Hematopoietic multipotent progenitor cell treated with erythropoietin and hydrocortisone succinate and interleukin-3 and kit ligand, for 8 days (in vitro differentiated cells): ENCODE measurements at places on chromosomes 2 and 18.

DNA sequence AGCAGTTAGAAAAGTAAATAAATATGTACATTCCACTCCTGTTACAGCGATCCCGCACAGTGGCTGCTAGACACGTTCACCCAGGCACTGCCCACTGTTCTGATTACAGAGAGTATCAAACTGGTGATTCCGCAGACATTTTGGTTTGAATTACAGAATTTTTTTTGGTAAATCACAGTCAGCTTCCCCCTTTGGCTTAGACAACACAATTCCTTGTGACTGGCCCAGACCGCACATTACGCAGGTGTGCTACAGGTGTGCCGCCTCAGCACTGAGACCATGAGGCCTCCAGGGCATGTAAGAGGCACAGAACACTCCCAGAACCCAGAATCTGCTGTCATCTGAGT lies 112.3 kb downstream of the PXDN start:
- no peak for DNase-seq

- no peak for DNase-seq
These were observed 299.0 kb downstream of the MYCN start for GRCh38 chr2:16239296-16239850.

- peak; percentile 43 for DNase-seq
These were observed 11.4 kb downstream of the ID2 start for GRCh38 chr2:8693157-8693821.

- DNase-seq: no peak
These were observed 69.6 kb downstream of the KLHL29 start for GRCh38 chr2:23454501-23455120.

DNA sequence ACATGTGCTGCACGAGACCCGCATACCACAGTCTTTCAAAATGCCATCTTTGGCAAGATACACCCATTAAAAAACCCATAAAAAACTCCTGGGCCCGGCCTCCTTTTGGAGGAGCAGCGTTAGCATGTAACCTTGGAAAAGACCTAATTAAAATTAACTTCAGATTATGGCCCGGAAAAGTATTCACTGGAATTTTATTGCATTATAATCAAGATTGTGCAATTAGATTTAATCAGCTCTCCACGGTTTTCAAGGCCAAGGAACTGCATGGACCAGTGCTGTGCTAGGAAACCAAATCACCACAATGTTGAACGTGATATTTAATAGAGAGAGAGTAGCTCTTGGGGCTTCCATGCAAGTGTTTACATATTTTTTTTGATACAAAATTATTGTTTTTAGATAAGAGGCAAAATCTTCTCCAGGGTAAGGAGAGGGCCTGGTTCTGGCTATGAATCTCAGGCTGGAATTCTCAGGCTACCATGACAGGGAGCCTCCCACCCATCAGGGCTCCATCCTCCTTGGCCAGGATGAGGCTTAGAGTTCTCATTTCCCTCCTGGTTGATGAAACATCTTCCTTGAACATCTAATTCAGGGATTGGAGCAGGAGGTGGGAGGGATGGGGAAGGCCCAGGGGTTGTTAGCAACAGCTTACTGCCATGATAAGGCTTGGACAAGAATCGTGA lies 82.0 kb upstream of the TTC39C start:
- DNase-seq: no peak

- DNase-seq: no peak
These were observed 36.9 kb downstream of the HJURP start for GRCh38 chr2:233817361-233817911.

GRCh38 chr2:113784823-113785744 lies 28.6 kb upstream of the SLC35F5 start:
- DNase-seq: no peak

DNA sequence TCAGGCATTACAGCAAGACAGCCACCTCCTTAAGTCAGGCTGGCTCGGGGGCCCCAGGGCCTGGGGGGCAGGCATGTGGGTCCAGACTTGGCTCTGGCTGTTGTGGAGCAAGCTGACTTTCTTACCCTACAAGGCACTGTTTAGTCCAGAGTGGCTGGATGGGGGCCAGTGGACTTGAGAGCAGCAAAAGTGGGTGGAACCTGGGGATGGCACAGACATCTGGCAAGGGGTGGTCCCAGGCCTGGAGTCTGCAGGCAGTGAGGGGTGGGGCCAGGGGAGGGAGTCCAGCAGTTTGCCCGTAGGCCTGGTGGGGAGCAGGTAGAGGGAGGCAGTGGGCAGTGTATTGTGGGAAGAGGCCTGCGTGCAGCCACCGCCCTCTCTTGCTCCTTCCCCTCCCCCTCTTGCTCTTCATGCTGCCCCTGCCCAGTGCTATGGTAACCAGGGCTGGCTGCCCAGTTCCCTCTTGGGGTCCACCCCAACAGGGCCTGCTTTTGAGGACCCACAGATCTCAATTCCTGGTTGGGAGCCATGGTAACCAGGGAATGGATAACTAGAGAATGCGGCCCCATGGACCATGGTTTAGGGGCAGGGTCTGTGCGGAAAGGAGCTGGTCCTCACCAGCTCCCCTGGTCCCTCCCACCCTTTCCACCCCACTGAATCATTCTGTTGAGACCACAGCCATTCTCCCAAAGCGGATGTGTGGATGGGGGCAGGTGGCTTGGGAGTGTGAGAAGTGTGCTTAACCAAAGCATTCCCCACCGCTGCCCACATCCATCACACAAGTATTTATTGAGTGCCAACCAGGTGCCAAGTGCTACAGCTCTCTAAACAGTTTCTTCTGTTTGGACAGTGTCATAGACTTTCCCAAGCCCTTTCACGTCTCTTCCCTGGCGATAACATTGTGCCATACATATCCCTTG lies 19.3 kb downstream of the SPEG start:
- no peak for DNase-seq

- no peak for DNase-seq
These were observed 280.7 kb upstream of the ATP5MC3 start for GRCh38 chr2:175462246-175462645.

- DNase-seq: no peak
These were observed 49.7 kb downstream of the RIF1 start for GRCh38 chr2:151459358-151459757.

- no peak for DNase-seq
These were observed 8.3 kb downstream of the C2orf81 start for GRCh38 chr2:74413001-74413698.

- no peak for DNase-seq
These were observed 117.1 kb downstream of the KLHL29 start for GRCh38 chr2:23502096-23502495.

DNA sequence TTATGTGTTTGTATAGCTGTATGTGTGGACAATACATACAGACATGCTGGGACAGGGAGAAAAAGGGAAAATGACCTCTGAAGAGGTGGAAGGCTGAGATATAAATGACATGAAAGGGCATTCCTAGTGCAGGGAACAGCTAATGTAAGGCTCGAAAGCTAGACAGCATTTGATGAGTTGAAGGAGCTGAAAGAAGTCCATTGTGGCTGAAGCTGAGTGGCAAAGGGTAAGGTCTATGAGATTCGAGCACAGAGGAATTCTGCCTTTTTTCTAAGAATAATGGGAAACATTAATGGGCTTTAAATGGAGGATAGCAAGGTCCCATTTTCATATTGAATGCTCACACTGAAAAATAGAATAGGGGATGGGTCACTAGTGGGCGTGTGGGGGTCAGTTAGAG lies 23.6 kb downstream of the ADD2 start:
- no peak for DNase-seq

DNA sequence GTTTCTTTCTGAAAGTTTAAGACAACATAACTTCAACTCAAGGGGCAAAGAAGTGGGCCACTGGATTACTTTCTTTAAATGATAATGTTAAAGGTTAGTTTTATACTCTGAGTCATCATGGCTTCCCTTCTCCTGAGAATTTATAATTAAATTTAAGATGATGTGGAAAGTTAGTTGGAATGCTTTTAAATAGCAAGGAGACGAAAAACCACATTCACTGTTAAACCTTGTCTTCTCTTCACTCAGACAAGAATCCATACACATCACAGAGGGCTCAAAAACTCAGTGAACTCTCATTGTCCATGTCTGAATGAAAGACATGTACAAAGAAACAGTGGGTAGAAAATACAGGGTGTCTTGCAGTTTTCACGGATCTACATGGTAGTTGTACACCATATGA lies 65.6 kb downstream of the COL5A2 start:
- no peak for DNase-seq

DNA sequence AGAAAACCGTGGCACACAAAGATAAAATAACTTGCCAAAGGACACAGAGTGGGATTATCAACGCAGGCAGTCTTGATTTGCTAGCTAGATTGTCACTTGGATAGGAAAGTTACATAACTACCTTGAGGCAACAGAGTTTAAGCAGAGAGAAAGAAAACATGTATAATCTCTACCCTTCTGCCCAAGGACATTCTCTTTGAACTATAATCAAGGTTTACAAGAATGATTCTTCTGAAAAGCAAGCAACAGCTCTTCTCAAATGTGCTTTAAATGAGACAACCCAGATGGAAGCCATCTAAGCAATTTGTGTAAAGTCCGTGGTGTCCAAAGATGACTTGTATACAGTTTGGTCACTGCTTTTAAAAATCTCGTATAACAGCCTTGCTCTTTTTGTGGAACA lies 177.4 kb downstream of the CD226 start:
- DNase-seq: no peak
